Choroid plexus epithelial cell (primary cell): ENCODE measurements at places on chromosomes 16 and 17.

- peak; percentile 41 for DNase-seq
Observed at GRCh38 chr17:64491994-64492393, 4.9 kb downstream of the POLG2 start.

- DNase-seq: peak; percentile 45
Observed at GRCh38 chr16:88651276-88651988, 579 bp upstream of the CYBA start.

DNA sequence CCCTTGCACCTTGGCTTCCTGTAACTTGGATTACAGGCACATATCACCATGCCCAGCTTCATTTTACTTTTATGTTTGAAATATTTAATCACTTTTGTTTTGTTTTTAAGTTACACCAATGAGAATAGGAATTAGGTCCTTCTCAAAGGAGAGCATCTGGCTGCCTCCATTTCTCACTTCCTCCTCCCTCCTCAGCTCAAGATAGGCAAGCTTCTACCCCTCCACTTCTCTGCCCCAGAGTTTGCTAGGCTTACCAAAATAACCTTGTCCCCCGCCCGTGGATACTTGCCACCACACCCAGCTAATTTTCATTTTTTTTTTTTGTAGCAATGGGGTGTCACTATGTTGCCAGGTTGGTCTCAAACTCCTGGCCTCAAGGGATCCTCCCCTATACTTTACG, 17.9 kb downstream of the GABARAPL2 start:
- no peak for DNase-seq

DNA sequence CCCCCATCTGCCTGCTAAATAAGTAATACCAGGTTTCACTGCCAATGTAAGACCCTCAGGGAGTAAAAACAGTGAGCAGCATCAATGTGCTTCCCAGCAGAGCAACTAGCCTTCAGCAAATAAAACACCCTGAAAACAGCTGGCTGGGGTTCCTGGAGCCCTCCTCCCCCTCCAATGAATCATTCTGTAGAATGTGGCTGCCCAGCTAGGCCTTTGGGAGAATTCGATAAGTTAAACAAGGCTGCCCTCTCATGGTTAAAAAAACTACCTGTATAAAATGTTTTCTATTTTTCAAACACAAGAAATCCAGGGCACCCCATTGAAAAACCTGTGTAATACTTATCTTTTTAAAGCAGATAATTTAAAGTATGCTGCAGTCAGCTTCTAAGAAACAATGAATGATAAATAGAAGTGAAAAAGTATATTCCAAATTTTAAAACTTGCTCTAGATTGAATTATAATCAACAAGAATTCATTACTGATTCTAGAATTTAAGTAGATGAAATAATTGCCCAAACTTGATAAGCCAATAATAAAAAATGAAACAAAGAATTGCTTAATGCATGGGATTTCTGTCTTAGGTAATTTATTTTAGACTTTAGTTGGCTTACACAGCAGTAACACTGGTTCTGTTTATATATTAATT, 9.4 kb upstream of the TOM1L1 start:
- DNase-seq: peak; percentile 86

DNA sequence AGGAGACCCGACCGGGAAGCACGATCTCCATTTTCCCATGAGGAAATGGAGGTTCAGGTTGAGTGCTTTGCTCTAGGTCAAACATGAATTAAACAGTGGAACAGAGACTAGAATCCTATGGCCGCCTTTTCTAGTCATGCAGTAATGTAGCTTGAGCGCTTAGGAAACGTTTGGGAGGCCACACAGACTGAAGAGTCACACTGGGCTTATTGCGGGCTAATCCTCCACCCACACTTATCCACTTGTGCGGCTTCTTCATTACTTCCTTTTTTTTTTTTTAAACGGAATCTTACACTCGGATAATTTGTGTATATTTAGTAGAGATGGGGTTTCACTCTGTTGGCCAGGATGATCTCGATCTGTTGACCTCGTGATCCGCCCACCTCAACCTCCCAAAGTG, 26.0 kb downstream of the CACNG3 start:
- DNase-seq: no peak

DNA sequence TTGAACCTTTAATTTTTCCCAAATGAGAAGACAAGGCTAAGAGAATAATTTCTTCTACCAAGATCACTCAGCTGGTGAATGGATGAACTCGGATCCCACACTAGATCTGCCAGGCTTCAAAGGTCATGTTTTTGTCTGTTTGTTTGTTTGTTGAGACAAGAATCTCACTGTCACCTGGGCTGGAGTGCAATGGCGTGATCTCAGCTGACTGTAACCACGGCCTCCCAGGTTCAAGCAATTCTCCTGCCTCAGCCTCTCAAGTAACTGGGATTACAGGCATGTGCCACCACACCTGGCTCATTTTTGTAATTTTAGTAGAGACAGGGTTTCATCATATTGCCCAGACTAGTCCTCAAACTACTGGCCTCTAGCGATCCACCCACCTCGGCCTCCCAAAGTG, 6.6 kb downstream of the ZNF19 start:
- no peak for DNase-seq

GRCh38 chr17:80598813-80599545, 54.3 kb downstream of the RPTOR start:
- DNase-seq: no peak

DNA sequence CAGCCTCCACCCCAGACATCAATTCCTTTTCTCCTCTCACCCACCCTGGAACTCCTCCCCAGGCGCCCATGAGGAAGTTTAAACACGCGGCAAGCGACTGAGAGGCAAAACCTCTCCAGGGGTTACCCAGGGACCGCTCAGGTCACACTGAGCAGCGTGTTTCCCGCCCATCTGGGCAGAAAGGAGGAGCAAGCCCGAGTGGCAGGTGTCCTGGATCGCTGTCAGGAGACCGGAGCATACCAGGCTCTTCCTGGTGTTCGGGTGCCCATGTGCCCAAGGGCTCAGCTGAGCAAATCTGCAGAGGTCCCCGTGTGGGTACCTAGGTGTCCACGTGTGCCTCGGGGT, 491 bp downstream of the SLC25A19 start:
- DNase-seq: no peak

- no peak for DNase-seq
Observed at GRCh38 chr17:65865715-65866425, 304.4 kb upstream of the AXIN2 start.

GRCh38 chr17:9202532-9202931, 181.2 kb downstream of the NTN1 start:
- DNase-seq: no peak

DNA sequence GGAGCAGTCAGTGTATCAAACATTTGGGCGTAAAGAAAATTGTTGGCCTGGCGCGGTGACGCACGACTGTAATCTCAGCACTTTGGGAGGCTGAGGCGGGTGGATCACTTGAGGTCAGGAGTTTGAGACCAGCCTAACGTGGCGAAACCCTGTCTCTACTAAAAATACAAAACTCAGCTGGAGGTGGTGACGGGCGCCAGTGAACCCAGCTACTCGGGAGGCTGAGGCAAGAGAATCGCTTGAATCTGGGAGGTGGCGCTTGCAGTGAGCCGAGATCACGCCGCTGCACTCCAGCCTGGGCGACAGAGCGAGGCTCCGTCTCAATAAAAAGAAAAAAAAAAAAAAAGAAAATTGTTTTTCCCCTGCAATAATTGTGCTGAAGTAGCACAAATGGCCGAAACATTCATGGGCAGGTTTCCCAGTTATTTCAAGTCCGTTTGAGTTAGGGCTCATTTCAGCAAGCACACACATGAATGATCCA, 1.4 kb downstream of the GCSH start:
- DNase-seq: peak; percentile 56

DNA sequence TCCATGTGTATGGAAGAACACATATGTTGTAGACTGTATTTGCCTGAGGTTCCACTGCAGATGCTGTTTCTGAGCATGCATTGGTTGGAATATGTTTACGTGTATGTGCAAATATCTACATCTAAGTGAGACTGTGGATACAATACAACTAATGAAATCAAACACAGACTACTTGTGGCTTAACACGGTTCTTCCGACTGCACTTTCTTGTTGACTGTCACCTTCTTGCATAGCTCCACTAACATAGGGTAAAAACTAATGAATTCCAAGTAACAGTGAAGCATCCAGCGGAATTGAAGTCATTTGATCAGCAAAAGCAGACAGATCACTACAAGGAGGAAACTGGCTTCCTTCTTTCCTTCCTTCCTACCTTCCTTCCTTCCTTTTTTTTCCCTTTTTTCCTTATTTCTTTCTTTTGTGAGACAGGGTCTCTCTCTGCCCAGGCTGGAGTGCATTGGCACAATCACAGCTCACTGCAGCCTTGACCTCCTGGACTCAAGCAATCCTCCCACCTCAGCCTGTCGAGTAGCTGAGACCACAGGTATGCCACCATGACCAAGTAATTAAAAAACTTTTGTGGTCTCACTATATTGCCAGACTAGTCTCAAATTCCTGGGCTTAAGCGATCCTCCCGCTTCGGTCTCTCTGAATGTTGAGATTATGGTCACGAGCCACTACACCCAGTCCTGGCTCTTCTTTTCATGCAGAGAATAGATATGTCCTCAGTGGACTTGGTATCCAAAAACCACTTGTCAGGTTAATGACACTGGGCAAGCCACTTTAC, 22.0 kb upstream of the CCL1 start:
- no peak for DNase-seq

GRCh38 chr16:28603381-28604185, 6.3 kb downstream of the SULT1A1 start:
- no peak for DNase-seq

- peak; percentile 89 for DNase-seq
Observed at GRCh38 chr17:40168262-40168832, 8.9 kb upstream of the RAPGEFL1 start.

DNA sequence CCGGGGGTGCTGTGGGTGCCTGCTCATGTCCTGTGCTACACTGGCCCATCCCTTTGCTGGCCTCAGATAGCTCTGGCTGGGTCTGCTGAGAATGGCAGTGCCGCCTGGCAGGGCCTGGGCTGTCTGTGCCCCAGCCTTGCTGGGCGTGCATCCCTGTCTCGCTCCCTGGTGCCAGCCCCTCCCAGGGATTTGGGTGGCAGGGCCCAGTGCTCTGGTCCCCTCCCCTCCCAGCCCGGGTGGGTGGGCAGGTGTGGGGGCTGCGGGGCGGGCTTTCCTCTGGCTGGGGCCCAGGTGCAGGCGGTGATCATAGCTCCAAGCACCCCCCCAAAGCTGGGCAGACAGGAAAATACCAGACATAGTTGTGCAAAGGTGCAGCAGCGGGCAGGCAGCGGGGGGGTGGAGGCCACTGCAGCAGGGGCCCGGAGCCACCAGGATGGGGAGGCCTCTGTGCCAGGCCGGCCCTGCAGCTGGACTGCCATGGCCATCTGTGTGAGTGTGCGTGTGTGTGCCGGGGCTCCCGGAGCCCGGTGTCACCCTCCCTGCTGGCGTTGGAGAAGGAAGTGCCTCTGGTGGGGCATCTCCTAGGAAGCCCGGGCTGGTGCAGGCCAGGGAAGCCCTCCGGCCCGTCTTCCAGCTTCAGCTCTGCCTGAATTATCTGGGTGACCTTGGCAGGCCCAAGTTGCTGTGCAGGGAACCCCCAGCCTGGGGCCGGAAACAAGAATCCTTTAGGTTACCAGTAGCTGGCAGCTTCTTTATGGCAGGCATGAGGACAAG, 7.4 kb downstream of the GLIS2 start:
- no peak for DNase-seq

GRCh38 chr16:49664221-49665215, 191.4 kb downstream of the ZNF423 start:
- DNase-seq: no peak

DNA sequence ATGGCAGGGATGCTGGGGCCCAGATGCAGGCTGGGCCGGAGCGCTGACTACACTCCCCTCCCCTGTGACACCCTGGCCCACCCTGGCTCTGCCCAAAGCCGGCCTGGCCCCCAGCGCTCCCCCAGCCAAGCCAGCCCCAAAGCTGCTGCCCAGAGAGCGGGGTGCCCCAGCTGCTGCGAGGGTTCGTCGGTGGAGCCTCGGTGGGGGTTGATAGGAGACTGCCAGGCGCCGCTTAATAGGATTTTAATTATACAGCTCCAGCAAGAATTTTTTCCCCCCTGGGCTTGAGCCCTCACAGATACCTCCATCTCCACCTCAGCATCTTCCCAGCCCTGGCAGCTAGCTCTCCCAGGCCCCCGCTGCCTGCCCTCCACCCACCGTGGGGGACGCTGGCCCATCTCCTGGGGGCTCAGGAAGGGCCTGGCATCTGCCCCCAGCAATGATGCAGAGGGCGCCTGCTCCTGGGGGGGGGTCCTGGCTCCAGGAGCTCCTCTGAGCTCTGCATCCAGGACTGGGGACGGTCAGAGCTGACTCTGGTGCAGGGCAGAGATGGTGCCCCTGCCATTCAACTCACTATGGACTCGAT, 36.8 kb upstream of the DLX4 start:
- no peak for DNase-seq

- no peak for DNase-seq
Observed at GRCh38 chr16:31006086-31006385, 4.4 kb downstream of the STX1B start.

GRCh38 chr16:4531811-4532210, 6.8 kb downstream of the CDIP1 start:
- DNase-seq: no peak

GRCh38 chr17:7883781-7884386, 4.7 kb upstream of the CHD3 start:
- peak; percentile 54 for DNase-seq

DNA sequence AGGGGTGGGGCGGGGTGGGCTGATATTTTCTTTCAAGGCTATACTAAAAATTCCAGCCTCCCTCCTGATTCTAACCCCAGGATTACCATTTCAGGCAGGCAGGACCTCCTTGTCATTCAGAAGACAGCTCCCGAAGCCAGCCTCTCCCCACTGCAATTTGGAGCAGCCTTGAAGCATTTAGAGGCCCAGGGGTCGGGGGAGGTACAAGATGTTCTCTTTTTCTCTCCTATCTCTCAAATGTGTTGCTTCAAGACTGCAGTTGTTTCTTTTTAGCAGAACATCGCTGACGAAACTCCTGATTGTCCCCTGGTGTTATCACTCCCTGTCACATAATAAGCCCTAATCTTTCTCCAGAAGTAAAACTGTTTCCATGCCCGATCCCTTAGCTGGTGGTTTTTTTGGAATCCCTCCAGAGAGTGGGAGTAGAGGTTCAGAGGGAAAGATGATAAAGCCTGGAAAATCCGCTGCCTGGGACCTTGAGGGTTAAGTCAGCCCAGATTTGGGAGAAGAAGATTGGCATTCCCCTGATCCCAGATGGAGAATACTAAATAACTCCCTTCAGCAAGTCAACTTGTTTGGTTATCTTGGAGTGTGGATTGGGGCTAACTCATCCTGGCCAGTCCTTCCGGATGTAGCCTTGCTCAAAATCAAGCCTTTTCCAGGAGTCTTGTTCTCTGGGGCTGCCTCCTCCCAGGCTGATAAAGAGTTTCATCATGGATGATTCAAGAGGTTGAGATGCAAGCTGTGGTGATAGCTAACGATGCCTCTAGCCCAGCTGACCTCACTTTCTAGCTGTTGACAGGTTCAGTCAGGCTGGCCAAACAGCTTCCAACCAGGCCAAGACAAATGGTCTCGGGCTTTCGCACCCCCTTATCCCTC, 71.3 kb downstream of the SOX9 start:
- peak; percentile 70 for DNase-seq

- no peak for DNase-seq
Observed at GRCh38 chr16:30054959-30055553, 10.5 kb upstream of the ALDOA start.

- no peak for DNase-seq
Observed at GRCh38 chr16:72029567-72030271, 21.2 kb downstream of the DHODH start.
